ENCODE measurements at places on chromosomes 12 and 14.

DNA sequence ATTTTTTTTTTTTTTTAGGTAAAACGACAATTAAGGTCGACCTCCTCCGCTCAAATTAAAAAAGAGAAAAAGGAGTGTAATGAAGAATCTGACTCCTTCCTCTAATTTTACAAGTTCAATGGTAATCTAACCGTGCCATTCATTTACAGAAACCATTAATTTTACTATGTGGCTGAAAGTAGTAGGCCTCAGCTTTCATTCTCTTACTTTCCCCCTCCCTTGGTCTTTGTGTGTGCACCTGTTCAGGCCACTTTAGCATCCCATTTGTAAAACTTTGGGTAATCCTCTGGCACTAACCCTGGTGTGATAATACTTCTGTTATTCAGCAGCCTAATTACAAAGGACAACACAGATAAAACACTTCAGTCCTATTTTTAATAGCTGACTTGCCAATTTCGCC is 128.1 kb downstream of the ASCL1 start:
- peak; percentile 97 for DNase-seq

- DNase-seq: no peak
Measured at GRCh38 chr12:27309995-27310315, 22.7 kb upstream of the BMAL2 start.

DNA sequence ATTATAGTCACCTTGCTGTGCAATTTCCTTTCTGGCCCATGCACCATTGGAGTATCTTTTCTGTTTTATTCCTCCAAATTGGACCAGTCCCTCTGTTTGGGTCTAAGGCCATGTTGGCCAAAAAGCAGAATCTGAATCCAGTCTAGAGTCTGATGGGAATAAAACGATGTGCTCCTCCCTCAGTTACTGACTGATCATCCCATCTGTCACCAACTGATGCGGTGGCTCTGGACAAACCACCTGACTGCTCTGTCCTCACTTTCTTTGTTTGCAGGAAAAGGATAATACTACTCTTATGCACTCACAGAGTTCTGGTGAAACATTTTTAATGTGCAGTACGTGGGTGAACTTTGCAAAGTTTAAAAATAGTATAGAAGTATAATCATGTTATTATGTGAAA is 120.2 kb upstream of the HIF1A start:
- no peak for DNase-seq

- no peak for DNase-seq
Measured at GRCh38 chr12:130703733-130704375, 12.2 kb downstream of the RIMBP2 start.

DNA sequence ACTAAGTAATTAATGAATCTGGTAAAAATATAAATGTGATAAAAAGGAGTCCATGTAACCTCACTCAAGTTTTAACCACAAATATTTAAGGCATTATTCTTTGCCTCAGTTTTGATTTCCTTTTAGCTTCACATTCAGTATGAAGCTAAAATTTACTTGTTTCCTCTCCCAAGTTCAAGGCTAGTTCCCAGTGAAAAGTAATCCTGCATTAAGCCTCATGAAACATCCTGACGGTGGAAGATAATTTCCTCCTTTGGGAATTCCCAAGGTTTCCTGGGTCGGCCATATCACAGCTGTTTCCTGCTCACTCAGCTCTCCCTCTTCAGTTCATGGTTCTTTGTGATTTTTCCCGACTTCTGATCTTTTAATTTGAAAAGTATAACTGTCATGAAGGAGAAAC is 1256.8 kb upstream of the FLRT2 start:
- no peak for DNase-seq

GRCh38 chr12:90938451-90938850 is 16.5 kb downstream of the CCER1 start:
- no peak for DNase-seq

DNA sequence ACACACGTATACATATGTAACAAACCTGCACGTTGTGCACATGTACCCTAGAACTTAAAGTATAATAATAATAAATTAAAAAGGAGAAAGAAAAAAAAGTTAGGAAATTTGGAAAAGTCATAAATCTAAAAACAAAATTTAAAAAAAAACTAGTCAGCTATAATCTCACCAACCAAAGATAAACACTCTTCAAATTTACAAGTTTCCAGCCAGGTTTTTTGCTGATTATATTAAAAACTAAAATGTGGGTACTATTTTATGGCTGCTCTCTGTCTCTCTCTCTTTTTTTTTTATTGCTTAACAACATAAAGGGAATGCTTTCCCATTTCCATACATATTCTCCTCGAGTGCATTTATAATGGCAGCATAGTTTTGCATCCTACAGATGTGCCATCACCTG is 25.0 kb upstream of the RNASE3 start:
- no peak for DNase-seq

GRCh38 chr12:124363353-124363965 is 68.6 kb downstream of the RFLNA start:
- DNase-seq: no peak

DNA sequence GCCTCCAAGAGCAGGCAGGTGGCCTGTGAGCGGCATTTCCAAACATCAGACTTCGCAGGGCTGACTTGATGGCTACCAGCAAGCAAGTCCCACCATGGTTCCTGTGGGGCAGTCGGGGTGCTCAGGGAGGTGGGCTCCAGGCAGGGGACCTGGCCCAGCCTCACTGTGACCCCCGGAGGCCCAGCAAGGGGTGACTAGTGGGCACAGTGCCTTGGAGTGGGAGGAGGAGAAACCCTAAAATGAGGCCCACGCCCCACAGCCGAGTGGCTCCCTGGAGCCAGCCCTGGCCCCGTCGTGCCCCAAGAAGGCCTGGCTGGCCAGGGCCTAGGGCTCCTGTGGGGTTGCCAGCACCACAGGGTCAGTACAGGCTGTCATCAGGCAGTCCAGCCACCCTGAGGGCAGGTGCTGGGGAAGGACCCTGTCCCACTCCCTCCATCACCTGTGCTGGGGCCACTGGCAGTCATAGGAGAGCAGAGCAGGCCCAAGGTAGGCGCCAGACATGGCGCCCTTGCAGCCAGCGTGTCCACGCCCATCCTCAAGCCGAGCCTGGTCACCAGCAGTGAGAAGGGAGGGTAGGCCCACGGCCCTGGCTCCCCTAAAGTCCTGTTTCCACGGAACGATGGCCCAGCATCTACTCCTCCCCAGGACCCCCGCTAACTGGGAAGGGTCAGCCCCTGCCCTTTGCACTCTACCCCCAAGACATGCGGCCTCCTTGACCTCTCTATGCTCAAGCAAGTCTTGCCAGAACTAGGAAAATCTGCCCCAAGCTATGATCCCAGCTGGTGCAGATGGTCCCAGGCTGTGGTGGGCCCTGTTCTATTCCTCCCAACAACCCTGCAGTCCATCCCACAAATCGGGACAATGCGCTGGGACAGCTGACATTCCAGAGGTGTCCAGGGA is 144.2 kb upstream of the C14orf180 start:
- no peak for DNase-seq

GRCh38 chr14:102717276-102717675 is 60.0 kb upstream of the TRAF3 start:
- no peak for DNase-seq

GRCh38 chr12:47818007-47818376 is 1.7 kb downstream of the HDAC7 start:
- DNase-seq: no peak

- no peak for DNase-seq
Measured at GRCh38 chr14:58722441-58722840, 84.7 kb downstream of the DACT1 start.

DNA sequence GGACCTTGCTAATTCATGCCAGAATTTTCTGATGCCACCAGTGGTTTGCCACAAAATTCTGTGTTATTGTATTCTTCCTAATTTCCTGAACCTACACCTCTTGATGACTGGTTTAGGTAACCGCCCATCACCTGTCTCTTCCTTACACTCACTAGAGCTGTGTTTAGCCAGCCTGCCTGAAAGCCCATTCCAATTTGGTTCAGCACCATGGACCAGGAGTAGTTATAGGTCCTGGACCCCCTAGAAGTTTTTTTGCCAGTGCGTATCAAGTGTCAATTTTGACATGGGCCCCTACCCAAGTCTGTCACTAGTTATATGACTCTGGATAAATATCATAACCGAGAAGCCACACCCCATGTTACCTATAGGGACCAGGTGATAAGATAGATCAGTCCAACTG is 94.0 kb upstream of the NAP1L1 start:
- no peak for DNase-seq

DNA sequence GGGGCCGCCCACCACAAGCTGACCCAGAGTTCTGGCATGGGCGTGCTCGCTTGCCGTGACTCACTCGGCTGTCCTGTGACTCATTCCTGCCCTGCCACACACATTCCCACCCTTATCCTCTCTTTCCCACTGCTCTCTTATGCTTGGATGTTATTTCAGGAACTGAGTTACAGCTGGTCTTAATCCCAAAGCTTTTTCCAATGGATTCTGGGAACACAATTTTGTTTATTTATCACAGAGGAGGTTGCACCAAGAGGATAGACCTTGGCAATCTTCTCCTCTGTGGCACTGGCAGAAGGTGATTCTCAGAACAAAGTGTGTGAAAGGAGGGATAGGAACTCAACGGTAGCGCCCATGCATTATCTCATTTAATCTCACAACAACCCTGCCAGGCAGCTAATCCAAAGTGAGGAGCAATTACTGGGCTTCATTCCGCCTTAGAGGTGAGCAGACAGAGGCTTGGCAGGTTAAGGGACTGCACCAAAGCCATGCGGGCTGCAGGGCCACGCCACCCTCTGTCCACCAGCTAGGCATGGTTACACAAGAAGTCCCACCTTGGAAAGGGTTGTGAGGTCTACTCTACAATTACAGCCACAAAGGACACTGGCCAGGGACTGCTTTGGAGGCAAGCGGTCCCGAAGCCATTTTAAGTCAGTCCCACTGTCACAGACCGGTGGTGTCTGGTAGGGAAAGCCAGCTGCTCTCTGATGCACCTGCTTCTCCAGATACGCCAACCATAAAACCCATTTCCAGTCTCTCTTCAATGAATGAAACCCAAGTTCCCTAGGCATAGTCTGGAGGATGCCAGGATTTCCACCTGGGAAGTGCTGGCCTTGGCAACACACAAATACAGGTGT is 32.9 kb downstream of the SYNE3 start:
- no peak for DNase-seq

DNA sequence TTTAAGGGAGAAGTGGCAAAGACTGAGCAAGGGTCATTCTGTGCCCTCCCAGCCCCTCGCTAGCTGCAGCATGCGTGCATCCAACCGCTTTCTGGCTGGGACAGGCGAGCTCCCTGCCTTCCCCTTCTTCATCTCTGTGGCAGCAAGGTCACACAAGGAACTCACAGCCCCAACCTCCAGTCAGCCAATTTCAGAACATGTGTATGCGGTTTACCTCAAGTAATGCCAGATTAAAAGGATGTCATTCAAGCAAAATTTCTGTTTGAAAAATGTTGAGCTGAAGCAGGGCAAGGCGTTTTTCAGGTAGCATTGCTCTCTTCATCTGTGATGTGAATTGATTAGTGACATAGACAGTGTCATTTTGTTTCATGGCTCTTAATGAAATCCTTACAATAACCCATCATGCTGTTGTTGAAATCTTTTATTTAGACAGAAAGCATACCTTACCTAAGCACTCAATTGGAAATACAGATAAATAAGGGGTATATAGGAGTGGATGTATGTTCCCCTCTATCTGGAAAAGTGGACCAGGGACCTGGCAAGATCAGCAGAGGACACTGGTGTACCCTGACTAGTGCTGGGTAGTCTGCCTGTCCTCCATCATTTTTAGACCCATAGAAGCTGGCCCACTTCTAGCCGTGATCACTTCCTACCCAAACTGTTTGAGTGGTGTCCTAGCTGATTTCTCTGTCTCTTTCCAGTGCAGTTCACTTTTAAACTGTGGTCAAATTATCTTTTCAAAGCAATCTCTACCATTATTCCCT is 82.8 kb upstream of the NEDD1 start:
- no peak for DNase-seq

GRCh38 chr12:100579844-100580243 is 6.4 kb downstream of the GAS2L3 start:
- no peak for DNase-seq

DNA sequence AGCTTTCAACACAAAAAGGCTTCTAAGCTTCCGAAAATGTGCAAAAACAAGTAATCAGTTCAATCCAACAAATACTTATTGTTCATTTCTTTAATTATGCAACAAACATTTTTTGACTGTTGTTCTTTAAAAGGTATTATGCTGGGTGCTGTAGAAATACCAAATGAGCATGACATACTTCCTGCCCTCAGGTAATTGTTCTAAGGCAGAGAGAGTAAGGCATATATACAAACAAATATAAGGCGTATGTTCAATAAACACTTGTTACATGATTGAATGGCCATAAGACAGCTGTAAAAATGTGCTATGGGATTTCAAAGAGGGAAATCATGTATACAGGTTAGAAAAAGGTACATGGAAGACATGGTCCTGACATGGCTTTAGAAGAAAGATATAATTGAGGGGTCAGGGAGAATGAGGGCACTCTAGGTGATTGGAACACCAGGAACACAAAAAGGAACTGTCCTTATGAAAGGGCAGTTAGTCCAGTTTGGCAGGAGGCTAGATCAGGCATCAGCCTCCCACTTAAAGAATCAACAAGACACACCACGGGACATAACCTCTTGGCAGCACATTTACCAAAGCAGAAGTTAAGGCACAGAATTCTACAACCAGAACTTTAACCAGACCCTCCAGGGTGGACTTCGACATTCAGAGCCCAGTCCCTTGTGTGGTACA is 135.8 kb upstream of the SCAF11 start:
- DNase-seq: no peak

- no peak for DNase-seq
Measured at GRCh38 chr14:100536721-100537445, 50.3 kb downstream of the BEGAIN start.

- DNase-seq: no peak
Measured at GRCh38 chr12:23751641-23752040, 197.8 kb downstream of the SOX5 start.

GRCh38 chr14:100278702-100279101 is 27.5 kb downstream of the SLC25A29 start:
- DNase-seq: no peak

GRCh38 chr14:50943943-50944646 is at the start of gene PYGL:
Gene PYGL, minus strand, starts transcription at chr14:50944483. Its CDS starts 80 bp downstream, at chr14:50944403.
- no peak for DNase-seq

- DNase-seq: no peak
Measured at GRCh38 chr14:36091096-36091495, 85.4 kb downstream of the PTCSC3 start.

DNA sequence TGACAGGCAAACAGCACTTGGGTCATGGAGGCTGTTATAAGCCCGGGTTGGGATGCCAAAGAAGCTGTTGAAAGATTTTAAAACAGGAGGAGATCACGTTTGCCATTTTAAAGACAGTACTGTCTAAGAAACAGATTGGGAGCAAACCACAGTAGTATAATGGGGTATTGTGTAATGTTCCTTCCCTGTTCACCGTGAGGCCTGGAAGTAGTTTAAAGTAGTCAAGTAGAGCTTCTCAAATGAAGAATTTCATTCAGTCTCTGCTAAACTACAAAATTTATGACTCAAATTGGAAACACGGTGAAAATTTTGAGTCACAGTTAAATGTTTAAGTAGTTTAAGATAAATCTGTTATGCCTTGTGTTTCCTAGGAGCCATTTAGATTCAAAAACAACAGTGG is 35.8 kb downstream of the ATP2A2 start:
- DNase-seq: no peak

DNA sequence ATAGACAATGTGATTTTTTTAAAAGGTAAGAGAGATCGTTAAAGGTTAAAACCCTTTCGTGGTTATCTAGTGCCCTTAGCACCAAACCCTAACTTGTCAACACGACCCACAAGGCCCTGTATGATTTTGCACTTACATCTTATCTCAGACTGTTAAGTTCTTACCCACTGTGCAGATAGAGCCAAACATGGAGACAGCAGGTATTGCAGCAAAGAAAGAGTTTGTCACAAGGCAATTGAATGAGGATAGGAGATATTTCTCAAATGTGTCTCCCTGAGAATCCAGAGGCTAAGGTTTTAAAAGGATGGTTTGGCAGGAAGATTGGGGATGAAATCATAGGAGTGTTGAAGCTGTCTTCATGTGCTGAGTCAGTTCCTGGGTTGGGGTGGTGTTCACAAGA is 313.4 kb downstream of the AEBP2 start:
- no peak for DNase-seq
